Common myeloid progenitor, CD34-positive (primary cell): ENCODE measurements at places on chromosomes 4 and X.

DNA sequence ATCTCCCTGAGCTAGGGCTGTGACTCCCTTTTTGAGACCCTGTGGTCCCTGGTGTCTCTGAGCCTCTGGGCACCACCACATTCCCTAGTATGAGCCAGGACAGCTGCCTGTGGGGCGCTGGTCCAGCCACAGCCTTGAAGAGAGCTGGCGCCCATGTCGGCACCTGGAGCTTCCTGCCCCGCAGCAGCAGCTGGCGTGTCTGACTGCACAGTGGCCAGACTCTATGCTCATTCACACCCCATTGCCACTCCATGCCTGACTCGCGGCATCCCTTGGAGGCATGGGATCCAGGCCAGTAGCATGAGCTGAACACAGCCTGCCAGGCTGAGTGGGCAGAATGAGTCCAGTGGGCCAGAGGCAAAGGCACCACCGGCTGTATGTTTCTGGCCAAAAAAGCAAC lies 8.3 kb upstream of the SPP1 start:
- no peak for DNase-seq

DNA sequence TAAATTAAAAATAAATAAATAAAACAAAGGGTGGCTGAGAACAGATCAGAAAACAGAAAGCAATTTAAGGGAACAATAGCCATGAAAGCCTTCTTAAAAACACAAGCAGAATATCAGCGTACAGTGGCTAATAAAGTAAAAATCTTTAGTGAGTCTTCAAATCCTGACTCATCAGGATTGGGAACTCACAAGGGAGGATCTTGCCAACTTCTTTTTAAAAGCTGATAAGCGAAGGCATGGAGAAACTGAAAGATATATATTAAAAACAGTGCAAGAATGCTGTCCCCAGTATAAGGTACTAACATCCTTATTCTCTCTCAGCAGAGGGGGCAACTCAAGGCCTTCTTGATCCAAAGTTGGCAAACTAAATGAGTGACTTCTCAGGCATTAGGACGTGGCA lies 180.1 kb downstream of the DHX15 start:
- no peak for DNase-seq

DNA sequence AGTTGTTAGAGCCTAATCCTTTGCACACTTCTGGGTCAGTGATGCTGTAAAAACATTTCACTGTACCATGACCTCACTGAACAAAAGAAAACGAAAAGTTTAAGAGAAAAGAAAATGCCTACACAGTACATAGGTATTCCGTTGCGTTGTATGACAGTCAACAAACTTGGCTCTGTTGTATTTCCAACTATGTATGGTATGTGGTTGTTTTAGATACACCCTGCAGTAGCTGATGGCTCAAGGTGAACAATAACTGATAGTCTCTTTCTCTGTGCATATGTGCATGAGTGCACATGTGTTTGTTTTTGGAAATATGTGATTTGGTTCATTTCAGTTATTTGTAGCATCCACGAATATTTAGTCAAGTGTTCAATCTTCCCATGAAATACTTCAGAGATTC lies 176.0 kb downstream of the BMPR1B start:
- DNase-seq = no peak

- peak; percentile 94 for DNase-seq
These were observed 16.9 kb upstream of the LRBA start for GRCh38 chr4:151031831-151032605.

DNA sequence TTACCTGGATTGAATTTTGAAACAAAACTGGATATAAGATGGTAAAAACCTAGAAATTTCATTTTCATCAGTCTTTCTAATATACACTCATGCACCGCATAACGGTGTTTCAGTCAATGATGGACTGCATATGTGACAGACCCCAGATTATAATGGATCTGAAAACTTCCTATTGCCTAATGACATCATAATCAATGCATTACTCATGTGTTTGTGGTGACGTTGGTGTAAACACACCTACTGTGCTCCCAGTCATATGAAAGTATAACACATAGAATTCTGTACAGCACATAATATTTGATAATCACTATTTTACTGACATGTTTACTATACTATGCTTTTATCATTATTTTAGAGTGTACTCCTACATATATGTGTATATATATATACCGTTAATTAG lies 119.9 kb upstream of the AGA start:
- DNase-seq = no peak
